ENCODE measurements at places on chromosomes 1 and 21.

DNA sequence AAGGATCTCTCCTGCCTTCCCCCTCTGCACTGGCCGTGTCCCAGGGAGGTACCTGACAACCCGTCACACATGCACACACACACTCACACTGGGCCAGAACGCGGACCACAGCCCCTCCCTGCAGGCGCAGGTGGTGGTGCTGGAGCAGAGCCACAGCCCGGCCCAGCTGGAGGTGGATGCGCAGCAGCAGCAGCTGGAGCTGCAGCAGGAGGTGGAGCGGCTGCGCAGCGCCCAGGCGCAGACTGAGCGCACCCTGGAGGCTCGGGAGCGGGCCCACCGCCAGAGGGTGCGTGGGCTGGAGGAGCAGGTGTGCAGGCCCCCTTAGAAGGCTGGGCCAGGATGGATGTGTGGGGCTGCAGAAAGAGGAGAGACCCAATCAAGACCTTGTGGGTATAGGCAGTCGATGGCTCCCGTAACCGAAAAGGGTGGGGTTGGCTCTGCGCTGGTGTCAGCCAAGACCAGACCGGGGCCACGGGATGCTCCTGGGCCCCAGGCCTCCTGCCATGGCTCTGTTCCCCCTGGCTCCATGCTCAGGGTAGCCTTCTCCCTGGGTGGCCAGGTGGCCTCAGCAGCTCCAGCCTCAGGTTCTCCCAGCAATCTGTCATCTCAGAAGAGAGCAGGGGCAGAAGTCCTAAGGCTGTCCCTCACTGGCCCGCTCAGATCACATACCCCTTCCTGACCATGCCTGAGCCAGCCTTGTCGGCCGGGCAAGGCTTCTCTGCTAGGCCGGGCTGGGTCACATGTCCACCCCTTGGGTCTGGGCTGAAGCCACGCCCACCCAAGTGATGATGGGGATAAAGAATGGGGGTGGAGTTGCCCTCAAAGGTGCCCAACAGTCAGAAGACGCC, 8.9 kb downstream of the MFAP2 start:
- no peaks in the 10 kb centered on the region for H3K4me1 ChIP-seq
- H3K27me3 ChIP-seq = no peaks in the 10 kb centered on the region
- H3K36me3 ChIP-seq = peaks cover 5% of the 10 kb centered on the region

- H3K4me1 ChIP-seq = peaks cover 68% of the 10 kb centered on the region
- no peak overlapping the region for H3K4me3 ChIP-seq
- DNase-seq = no peak
- no peaks in the 10 kb centered on the region for H3K36me3 ChIP-seq
Measured at GRCh38 chr1:39268906-39269305, 64.4 kb downstream of the MACF1 start.

DNA sequence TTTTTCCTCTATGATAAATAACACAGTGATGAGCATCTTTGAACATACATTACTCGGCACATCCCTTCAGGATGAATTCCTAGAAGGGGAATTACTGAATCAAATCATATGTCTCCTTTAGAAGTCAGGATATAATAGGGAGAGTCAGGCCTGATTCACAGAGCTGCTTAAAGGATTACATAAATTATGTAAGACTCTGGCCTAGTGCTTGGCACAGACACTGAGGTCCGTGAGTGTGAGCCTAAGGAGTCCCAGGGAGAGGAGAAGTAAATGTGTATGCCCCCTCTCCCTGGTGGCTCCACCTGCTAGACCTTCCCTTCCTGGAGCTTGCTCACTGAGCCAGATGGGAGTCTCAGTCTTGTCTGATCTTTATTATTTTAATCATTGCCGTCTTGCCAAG, 8.6 kb upstream of the FOXE3 start:
- no peaks in the 10 kb centered on the region for H3K36me3 ChIP-seq
- H3K27ac ChIP-seq = no peak overlapping the region
- no peak for DNase-seq

GRCh38 chr1:169143346-169143745, 36.9 kb downstream of the ATP1B1 start:
- no peak for DNase-seq
- H3K27me3 ChIP-seq = no peaks in the 10 kb centered on the region
- H3K36me3 ChIP-seq = no peaks in the 10 kb centered on the region
- no peak overlapping the region for H3K4me3 ChIP-seq
- no peak overlapping the region for H3K27ac ChIP-seq
